CD8-positive, alpha-beta T cell (primary cell): ENCODE measurements at places on chromosomes 5 and 9. TPM values are rescaled to one million over a fixed set of nuclear protein-coding genes. Genes with fewer than 3 reads are reported as not detected.
A peak's percentile ranks its signal among the peaks of the same experiment; 100 is the strongest.

GRCh38 chr5:137575847-137576246, 76.7 kb upstream of the SPOCK1 start:
- no peak for DNase-seq

DNA sequence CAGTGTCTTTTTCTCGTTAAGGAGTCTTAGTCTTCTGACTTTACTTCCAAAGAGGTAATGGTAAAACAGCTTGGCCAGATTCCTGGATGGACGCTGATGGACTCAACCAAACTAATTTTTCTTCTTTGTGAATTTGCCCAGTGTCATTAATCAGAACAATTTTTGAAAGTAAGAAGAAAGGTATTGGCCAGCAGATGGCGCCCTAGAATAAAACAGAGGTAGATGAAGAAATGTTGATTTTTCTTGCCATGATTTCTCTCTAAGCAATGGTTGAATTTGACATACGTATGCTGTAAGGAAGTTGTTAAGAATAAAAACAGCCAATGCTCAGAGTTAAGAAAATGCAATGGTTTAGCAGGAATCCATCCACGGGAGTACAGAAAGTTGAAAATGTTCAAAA, 500.0 kb downstream of the DIRAS2 start:
- peak; percentile 66 for DNase-seq

DNA sequence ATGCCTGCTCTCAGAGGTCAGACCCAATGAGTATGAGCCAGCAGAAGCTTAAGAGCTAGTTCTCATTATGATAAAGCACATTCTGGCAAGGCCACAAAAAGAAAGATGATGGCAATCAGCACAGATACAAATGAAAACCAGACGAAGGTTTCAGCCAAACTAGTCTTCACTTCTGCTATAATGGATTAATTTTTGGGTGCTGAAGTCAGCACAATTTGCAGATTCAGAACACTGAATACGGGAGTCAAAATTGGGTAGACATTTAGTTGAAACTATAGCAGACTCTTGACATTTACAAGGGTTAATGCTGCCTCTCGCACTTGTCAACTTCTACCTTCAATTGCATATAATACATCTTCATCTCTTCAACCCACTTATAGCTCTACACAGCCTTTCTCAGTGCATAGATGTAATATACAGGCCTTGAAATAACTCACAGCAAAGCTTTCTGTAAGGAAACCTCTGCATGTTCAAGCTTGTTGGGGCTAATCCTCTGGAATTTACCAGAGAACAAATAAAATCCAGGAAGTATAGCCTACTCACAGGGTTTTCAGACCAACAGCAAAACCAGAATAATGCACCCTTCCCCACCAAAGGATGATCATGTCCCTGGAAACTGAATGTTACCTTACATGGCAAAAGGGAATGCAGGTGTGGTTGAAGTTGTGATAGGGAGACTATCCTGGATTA, 77.1 kb downstream of the BAAT start:
- no peak for DNase-seq

The ECM2 gene
- total RNA-seq = not detected

DNA sequence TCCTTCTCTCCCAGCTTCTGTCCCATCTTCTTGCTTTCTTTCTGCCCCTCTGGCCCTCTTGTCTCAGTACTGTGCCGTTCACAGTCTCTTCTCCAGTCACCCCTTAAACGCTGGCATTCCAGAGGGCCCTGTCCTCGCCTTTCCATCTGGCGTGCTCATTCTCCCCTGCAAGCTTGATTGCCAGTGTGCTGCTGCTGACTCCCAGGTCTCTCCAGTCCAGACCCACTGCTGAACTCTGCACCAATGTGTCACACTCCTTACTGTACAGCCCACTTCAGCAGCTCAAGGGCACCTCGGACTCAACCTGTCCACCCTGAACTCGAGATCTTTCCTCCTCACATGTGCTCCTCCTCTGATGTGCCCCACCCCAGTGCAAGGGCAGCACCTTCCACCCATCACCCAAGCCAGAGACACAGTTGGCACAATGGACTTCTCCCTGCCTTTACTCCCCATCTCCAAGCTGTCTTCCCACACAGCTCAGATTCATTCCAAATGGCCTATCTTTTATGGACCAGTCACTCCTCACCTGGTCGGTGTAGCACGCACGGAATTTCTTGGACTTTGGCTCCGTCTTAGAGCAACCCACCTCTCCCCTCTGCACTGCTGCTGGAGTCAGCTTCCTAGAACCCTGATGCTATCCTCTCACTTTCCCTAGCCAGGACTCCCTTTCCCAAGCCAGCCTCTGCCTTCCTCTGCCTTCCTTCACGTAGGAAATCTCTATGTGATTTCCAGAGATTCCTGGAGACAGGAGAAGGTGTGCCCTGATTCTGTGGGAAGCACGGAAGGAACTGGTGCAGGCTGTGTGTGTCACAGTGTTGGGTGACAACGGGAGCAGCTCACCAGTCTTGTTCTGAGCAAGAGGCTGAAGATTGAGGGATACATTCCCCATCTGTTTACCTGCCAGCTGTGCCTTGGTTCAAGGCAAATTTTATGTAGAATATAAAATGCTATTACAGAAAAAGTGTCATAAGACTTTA, 26.0 kb upstream of the SLC2A8 start:
- DNase-seq = no peak

DNA sequence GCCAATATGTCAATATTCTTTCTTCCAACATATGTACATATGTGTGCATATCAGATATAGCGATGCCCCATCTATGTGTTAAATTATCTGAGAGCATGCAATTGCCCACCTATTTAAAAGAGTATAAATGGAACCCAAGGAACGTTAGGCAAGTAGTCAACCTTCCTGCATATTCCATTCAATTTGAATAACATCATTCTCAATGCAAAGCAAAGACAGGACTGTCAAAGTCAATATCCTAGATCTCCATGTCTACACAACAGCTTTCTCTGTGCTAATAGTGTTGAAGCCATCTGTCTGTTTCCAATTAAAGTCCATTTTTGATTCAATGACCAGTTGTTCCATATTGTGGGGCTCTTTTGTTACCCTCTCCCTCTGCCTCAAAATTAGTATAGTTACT, 85.3 kb upstream of the COX7C start:
- no peak for DNase-seq

- DNase-seq = no peak
These were observed 44.0 kb downstream of the DUSP1 start for GRCh38 chr5:172726966-172727365.

DNA sequence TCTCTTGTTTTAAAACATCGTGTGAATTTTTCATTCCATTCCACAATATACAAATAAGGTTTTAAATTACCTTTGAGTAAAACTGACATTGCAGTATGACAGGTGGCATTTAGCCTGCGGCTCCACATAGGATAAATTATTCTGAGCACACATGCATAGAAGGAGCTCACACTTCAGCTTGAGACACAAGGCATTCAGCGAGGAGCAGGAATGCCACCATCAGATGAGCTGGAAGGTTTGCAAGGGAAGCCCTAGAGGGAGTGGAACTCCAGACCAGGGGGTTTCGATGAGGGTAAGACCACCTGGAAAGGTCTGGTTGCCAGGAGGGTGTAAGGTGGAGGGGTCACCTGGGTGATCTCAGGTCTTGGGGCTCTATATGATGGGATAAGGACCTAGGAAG, 259.0 kb upstream of the ADRA1B start:
- no peak for DNase-seq

- DNase-seq = peak; percentile 92
These were observed 6.9 kb downstream of the ARPC5L start for GRCh38 chr9:124868511-124869465.

DNA sequence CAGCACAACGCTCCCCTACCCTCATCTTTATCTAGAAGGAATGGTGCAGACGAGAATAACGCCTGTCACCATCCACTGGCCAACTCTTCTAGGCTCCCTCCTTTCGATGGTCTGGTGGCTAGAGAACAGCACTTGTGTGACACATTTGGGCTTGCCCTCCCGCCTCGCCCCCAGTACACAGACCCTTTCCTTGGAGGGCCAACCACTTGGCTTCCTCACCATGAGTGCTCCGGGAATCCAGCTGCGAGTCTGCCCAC, 1.4 kb downstream of the GNAQ start:
- no peak for DNase-seq

- DNase-seq = no peak
These were observed 17.9 kb downstream of the ITGA1 start for GRCh38 chr5:52805615-52806014.

The SMIM32 gene
- not detected for total RNA-seq

The PRUNE2 gene
- not detected for total RNA-seq

The STKLD1 gene
- 1.8 TPM for total RNA-seq

The ABO gene
- not detected for total RNA-seq

- DNase-seq = no peak
These were observed 278.3 kb downstream of the PDE4D start for GRCh38 chr5:59615272-59615671.

DNA sequence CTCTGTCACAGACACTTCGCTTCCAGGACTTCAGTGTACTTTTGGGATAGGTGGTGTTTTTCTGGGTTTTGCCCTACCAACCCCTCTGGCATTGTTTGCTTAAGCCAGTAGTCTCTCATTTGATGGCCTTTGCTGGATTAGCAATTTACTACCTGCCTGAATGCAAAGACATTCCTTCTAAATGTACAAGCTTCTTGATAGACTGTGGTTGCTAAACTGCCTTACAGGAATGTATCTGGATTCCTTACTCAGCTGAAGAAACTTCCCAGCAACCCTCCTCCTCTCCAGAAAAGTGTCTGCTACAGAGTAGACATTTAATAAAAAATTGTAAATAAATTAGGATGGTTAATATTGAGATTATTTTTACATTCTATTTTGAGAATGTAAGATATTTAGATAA, 1916.7 kb downstream of the EFNA5 start:
- DNase-seq = no peak

DNA sequence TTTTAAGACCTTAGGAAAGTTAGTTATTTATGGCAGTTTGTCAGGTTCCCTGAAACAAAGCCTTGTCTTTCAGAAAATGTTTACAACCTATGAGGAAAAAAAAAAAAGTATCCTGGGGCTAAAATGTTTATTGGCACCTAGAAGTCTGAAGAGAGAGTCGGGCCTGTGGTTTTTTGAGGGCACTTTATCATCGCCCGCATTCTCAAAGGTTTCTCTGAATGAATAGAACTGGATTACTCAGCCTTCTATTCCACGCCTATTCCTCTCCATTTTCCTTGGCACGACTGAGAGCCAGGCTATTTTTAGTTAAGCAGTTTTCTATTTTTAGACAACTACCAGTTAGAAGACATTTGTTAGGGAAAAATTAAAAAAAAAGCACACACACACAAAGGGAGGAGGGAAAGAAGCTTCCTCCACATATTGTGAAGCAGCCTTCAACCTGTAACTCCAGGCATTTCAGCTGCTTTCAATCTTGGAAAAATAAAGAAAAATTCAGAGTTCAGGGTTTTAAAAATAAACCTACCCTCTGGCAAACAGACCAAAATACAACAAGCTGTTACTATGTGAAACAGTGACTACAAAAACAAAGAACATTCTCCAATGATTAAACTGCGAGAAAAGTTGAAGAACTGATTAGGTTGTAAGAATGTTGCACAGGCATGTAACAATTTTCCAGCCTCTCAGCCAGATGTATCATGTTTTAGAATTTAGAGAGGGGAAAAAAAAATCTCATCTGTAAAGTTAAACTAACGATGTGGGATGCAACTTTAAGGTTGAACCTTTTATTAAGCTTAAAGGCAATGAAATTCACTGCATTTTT, 97.0 kb downstream of the MEF2C start:
- DNase-seq = no peak

The ANKRD34B gene
- total RNA-seq = not detected

DNA sequence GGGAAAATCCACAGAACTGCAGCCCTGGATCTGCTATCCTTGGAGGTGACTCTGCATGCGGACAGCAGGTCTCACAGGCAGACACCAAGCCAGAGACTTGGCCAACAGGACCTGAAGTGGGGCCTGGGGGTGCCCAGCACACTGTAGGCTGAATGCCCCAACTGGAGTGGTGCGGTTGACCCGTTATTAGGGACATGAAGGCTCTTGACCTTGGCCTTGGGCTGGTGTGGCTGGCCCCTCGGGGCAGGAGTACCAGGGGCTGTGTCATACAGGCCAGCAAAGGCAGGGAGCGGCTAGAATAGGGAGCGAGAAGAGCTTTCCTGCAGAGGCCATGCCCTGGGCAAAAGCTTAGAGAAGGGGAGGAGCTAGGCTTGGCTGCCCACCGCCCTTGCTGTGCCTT, 153.2 kb upstream of the MVB12B start:
- DNase-seq = no peak

DNA sequence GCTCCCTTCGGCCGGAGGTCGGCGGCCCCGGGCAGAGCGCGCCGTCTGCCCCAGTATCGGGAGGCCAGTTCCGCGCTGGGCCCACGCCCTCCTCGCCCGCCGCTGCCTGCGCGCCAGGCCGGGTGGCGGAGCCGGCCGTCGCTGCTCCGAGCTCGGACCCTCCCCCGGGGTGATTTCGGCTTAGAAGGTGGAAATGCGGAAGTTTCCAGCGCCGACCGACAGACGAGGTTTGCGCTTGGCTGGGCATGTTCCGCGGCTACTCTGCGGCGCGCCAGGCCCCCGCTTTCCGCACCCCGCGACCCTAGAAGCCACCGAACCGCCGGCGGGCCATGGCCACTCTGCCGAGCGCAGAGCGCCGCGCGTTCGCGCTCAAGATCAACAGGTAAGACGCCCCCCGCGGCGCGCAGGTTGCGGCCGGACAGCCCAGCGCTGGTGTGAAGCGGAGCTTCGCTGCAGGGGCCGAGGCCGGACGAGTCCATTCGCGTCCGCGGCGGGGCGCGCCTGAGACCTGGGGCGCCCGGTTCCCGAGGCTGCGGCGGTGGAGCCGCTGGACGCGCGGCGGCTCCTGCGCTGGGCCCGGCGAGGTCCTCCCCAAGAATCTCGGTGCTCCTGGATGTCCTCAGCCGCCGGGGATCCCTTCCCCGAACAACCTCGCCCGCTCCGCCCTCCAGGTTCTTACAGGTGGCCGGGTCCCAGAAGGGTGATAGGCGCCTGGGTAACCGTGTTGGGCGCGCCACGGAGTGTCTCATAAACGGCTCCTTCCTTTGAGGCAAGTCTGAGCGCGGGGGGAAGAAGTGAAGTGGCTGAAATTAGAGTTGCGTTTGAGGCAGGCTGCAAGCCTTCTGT, at the start of gene DOCK8:
TSS of gene DOCK8 (plus strand) at position 218 of the 846 bp plus-strand sequence. CDS start at position 330, 112 bp downstream.
- peak; percentile 72 for DNase-seq

DNA sequence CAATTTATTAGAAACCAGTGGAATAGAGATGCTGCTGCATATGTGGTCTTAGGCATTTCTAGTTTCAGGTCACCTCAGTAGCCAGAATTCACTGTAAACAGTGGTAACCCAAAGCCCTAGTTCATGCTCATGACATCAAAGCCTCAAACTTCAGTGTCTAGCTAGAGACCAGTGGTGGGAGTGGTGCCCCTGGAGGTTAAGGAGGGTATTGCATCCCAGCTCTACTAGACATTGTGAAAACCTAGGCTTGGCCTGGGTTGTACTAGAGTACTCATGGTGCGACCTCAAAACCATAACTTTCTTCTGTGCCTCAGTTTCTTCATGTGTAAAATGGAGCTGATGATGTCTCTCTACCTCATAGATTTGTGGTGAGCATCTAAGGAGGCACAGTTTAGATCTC, 18.8 kb downstream of the COL5A1 start:
- no peak for DNase-seq
